Central memory CD4-positive, alpha-beta T cell (primary cell): ENCODE measurements at places on chromosomes 12 and 14.
A peak's percentile ranks its signal among the peaks of the same experiment; 100 is the strongest.

DNA sequence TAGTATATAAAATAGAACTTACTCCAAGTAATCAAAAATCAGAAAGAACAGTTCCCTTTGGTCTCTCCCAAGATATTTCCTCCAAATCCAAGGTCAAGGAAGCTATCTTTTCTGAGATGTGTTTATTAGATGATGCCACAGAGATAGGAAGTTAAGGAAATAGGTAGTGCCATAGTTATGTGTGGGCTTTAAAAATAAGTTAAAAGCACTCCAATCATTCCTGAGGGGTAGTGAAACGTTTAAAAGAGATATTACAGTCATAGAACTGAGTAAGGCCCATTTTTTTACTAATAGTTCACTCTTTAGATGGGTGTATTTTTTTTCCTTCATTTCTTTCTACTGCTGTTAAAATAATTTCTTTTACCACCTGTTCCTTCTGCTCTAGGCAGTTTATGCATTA lies 1630.9 kb upstream of the SEL1L start:
- no peak for DNase-seq

DNA sequence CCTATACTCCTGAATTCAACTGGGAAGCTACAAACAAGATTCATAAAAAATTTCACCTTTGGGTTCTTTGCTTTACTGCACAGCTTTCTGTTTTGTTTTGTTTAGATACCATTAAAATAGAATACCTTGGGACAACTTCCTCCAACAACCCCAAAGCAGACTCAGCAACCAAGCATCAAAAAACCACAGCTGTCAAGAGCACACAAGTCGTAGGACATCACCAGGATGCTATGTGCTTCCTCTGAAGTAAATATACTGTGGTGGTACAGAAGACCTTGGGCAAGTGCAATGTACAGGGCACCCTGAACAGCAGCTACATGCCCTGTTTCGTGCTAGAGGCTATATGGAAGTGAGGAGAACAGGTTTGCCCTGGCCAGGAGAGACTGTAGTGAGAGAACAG lies 359.3 kb downstream of the BCL11B start:
- peak; percentile 28 for DNase-seq

- DNase-seq: no peak
These were observed 855.3 kb upstream of the FLRT2 start for GRCh38 chr14:84674636-84675035.

DNA sequence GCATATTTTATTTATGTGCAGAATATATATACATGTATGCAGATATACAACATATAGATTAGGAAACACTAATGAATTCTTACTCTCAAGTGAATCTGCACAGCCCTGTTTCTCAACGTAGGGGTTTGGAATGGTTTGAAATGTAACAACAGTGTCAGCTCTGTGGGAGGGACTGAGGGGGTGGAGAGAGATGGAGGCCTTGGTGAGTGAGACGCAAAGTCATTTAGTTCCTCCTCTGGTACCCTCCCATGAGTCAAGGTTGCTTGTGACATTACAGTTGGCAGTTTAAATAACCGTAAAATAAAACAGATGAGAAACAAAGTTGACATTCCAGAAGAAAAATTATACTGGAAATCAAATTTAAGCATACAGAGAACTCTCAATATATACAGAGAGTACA lies 313.0 kb upstream of the PRKD1 start:
- DNase-seq: no peak

GRCh38 chr14:100294213-100294962 lies 11.9 kb downstream of the SLC25A29 start:
- DNase-seq: no peak

DNA sequence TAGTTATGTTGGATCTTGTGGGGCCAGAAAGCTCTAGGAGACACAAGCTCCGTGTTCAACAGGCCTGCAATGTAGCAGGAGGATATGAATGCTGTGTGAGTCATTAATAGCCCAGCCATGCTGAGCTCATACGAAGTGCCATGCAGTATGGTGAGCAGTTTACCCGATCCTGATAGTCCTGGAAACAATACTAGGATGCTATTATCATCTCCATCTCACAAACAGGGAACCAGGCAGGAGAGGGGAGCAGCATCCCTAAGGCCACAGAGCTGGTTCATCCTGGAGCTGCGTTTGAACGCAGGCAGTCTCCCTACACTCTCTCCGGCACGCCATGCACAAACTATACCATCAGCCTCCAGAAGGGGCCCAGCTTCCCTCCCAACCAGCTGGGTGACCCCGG lies 20.5 kb downstream of the TTC7B start:
- DNase-seq: no peak

- no peak for DNase-seq
These were observed 4.4 kb downstream of the TBX5 start for GRCh38 chr12:114401328-114402083.

DNA sequence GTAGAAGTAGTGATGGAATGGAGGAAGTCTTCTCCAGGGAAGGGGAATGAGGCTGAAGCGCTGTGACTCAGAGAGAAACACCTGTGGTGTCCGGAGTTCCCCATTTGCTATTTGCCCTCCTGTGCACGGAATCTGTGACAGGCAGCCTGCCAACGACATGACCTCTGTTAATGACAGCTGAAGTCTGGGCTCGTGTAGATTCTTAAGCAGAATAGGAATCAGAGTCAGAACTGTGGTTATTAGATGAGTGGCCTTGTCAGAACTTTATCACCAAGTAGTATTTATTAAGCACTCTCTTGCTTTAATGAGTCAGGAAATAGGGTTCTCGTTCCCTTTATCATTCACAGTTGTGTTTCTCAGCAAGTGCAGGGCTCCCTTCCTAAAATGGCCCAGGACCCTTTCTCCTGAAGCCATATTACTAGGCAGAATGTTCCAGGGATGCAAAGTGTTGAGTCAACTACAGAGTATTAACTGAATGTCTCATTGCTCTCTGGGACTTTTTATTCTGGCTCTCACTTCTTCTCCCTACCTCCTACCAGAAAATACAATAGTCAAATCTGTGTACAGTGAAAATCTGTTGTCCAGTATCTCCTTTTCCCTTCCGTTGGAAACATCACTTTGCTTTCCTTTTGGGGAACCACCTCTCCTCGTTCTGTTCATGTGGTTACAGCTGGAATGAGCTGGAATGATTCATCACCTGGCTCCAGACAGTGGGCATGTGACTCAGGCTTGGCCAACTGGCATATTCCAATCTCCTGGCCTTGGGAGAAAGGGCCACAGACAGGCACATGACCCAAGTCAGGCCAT lies 77.8 kb upstream of the MAX start:
- DNase-seq: no peak

DNA sequence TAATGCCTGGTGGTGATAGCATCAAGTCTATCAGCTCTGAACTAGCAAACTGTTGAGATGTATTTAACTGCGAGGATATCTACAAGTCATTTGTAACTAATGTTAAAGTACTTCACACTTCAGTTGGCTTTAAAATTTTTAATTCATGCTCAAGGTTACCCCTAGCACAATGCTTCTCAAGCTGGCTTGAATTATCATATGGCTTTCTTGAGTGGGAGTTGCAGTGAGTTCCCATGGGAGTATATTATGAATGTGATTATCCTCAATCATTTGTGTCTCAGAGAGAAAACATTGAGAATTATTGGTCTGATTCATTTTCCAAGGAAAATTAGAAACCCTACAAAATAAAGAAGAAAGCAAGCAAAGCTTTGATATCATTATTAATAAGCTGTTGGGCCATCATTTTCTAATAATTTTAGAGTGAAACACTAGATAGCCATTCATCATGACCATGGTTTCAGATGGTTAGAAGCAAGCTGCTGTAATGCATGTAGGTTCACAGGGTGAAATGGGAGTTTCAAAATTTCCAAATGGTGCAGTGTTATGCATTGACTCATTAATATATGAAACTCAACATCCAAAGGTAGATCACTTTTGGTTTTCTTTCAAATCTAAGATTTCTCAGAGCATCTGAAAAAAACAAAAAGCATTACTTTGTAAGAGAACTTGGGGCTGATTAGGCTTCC lies 11.8 kb upstream of the KRAS start:
- no peak for DNase-seq

GRCh38 chr12:53588123-53588522 lies 38.1 kb downstream of the ATF7 start:
- no peak for DNase-seq

DNA sequence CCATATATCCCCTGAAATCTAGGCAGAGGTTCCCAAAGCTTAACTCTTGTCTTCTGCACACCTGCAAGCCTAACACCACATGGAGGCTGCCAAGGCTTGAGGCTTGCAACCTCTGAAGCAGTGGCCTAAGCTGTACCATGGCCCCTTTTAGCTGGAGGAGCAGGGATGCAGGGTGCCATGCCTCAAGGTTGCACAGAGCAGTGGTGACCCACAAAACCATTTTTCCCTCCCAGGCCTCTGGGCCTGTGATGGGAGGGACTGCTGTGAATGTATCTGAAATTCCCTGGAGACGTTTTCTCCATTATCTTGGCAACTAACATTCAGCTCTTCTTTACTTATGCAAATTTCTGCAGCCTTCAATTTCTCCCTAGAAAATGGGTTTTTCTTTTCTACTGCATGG lies 210.0 kb upstream of the KITLG start:
- no peak for DNase-seq

- no peak for DNase-seq
These were observed 22.5 kb downstream of the RECQL start for GRCh38 chr12:21478756-21479455.
